ENCODE measurements at places on chromosomes 4 and X.

DNA sequence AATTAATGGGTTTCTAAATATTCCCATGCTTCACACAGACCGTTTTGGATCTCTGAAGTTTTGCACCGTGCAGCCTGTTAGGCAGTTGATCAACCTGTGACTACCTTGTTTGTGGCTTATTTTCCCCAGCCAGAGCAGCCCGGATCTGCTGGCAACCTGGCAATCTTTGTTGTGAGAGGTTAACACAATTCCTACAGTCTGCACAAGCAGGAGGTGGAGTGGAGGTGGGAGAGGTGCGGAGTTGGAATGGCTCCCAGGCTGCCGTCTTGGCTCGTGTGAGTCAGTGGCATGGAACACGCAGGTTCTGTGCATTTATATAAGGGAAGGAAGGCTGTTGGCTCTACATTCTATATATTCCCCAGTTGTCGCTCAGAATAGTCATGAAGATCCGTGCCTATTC lies 70.9 kb upstream of the STOX2 start:
- DNase-seq, result no peak

GRCh38 chr4:146550161-146550560 lies 28.4 kb upstream of the SLC10A7 start:
- no peak for DNase-seq

- no peak for DNase-seq
These were observed 317.6 kb downstream of the BCOR start for GRCh38 chrX:39779952-39780783.

DNA sequence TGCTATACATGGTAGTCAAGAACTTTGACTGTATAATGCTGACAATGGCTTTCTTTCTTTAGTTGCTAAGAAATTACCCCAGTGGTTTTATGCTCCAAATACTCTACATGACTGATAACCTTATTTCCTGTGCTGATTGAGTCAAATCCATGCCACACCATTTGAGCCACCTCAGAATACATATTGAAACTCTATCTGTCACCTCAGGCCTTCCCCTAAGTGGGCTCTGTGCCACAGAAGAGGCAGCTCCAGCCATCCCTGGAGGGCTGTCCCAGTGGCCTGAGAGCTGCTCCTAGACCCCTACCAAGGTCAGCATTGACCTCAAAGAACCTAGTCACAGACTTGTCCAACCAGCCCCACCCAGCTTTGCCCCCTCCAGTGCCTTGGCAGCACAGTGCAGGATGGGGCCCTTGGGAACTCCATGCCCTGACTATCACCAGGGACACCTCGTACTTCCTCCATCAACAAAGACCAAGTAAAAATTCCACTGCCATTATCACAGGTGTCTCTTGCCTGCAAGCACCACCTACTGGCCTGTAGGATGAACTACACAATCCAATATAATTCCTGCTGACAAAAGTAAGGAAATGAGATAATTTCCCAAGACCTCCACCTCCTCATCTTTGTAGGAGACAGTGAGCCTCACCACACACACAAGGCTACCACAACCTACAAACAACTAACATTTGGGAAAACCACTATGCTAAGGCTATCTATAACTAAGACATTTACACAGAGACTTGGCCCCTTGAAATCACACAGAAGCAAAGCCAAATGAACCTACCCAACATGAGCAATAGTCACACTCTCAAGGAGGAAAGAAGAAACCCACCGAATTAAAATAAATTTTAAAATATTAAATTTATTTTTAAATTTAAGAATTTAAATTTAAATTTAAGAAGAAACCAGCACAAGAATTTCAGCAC lies 239.9 kb downstream of the NKX6-1 start:
- DNase-seq, result no peak

DNA sequence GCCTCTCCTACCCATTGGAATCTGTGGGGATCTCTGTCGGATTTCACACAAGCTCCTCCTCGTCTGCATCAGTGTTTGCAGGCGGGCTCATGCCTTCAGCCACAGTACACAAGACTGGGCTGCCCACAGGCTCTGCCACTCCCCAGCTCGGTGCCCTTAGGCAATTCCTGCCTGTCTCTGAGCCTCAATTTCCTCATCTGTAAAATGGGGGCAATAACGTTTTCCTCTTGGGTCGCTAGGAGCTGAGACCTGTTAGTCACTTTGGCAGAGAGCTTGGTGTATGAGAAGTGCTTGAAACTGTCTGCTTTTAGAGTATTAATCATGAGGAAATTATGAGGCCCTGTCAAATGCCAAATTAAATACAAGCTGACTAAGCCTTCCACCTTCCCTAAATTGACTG lies 27.6 kb upstream of the MSX1 start:
- no peak for DNase-seq

- no peak for DNase-seq
These were observed 83.8 kb upstream of the ZIC3 start for GRCh38 chrX:137482136-137482535.

- DNase-seq, result no peak
These were observed 828.3 kb downstream of the TECRL start for GRCh38 chr4:63580796-63581475.

DNA sequence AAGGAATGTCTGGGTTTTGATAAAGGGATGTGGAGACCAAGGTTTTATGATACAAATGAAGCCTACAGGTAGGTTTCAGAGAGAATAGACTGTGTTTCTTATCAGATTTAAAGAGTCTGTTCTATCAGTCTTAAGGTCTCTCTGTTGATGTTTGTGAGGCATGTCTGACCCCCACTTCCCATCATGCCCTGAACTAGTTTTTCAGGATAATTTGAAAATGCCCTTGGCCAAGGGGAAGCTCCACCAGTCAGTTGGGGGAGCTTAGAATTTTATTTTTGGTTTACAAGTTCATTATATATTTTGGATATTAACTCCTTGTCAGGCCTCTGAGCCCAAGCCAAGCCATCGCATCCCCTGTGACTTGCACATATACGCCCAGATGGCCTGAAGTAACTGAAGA lies 18.6 kb downstream of the C4orf51 start:
- DNase-seq, result no peak

GRCh38 chrX:150834695-150835094 lies 63.8 kb downstream of the CD99L2 start:
- DNase-seq, result no peak

GRCh38 chr4:82865592-82865991 lies 25.4 kb downstream of the SEC31A start:
- no peak for DNase-seq

- no peak for DNase-seq
These were observed 101.5 kb downstream of the MGST2 start for GRCh38 chr4:139767168-139767567.

DNA sequence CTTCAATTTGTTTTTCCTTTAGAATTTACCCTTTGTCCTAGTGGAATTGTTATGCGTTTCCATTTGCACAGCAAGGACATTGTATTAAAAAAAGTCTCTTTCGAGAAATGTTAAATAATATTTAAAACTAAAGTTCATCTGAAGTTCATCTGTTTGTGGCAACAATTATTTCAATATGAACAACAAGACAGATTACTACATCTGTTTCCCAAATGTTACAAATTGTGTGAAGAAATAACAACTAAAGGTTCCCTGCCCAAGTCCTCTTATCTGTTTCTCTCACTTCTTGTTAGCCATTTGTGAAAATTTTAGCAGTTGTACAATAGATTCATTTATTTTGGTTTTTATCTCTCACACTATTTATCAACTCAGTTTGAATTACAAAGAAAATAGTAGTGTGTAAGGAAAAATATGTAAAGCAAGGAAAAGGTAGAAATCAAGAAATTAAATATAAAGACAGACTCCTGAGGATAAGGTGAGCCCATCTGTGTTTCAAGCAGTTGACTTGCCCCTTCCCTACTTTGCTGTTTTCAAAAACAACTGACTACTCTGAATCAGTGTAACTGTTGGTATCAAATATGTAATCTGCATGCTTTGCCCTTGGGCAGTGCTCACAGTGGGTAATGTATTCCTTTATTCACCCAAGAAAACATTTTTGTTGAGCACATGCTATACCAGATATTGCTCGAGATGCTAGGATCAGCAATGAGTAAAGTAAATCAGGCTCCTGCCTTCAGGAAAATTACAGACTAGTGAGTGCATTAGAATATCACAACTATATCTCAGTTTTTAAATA lies 118.9 kb upstream of the PCDH7 start:
- DNase-seq, result no peak

- no peak for DNase-seq
These were observed 9.3 kb downstream of the MSMO1 start for GRCh38 chr4:165336743-165337142.

DNA sequence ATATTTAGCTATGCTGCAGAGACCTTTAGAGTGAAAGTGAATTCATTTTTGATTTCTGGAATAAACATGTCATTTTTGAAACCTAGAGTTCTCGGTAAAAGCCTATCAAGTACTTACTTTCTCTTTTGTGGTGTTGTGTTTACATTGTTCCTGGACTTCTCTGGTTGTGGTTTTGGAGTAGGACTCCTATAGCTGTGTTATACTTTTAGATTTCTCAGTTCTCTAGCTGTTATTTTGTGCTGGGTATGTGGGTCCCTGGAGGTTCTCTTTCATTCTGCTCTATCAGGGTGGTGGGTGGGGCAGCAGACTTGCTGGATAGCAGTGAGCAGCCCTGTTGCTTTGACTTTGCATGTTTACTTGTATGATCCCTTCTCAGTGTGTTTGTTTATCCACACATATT lies 25.6 kb upstream of the MSMO1 start:
- DNase-seq, result no peak

- DNase-seq, result no peak
These were observed 30.3 kb upstream of the MAP3K15 start for GRCh38 chrX:19545651-19546050.

- DNase-seq, result no peak
These were observed 109.3 kb downstream of the FAM53A start for GRCh38 chr4:1574601-1575417.

DNA sequence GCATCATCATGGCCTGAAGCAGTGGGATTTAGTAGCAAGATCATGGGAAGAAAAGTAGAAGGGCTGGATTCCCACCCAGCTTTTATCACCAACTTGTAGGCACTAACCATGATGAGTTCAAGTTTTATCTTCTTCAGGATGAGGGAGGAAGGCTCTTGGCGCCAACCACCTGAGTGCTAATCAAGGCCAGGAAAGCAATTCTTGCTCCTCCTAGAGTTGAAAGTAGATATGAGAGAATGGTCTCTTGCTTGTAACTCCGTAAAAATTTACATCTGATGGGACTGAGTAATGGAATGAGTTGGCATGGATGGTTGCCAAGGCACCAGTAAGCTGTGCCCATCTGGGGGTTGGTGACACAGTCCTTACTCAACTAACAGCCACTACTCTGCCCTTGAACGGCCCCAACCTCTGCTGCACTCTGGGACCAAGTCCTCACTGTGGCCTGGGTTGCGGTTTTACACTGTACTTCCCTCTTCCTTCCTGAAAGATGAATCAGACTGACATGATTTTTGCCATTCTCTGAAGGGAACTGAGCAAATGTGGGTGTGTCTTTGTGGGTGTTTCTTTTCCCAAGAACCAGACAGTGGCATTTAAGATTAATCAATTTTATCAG lies 39.4 kb upstream of the NDP start:
- no peak for DNase-seq

- no peak for DNase-seq
These were observed 169.7 kb downstream of the PDHA2 start for GRCh38 chr4:96009427-96010119.

DNA sequence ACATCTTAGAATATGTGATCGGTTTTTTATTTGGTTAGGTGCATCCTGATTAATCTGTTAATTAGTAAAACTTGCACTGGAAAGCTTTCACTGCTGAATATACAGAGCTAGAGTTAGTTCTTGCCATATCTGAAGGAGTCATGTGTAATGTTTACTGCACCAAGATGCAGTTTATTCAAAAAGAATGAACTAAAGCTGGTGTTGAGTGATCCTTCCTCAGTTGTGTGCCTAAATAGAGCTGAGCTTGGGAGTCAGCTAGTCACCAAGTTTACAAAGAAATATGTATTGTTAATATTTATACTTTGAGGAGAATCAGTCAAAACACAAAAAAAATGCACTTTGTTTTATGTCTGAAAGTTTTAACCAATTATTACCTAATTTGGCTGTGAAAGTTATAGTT lies 54.1 kb upstream of the FHDC1 start:
- no peak for DNase-seq

DNA sequence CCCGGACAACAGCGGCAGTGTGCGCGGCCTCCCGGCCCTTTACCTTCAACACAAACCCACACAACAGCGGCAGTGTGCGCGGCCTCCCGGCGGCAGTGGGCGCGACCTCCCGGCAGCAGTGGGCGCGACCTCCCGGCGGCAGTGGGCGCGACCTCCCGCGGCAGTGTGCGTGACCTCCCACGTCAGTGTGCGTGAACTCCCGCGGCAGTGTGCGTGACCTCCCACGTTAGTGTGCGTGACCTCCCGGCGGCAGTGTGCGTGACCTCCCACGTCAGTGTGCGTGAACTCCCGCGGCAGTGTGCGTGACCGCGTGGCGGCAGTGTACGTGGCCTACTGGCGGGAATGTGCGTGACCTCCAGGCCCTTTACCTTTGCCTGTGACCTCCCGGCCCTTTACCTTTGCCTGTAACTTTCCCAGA lies 576.6 kb upstream of the FRG1 start:
- no peak for DNase-seq

DNA sequence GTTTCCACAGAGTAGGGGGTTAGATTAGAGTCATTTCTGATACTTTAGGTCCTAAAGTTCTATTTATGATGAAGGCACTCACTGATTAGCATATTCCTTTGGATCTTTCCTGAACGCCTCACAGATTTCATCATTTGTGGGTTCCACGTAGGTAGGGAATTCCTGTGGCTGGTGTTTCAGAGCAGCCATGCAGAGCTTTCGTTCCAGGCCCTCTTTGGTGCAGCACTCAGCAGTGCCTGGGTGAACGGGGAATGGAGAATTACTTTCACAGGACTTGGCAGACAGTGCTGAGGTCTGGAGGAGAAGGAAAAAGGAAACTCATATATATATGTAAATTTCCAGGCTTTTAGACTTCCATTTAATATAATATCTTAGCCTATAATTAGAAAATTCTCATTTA lies 18.5 kb downstream of the GC start:
- no peak for DNase-seq

DNA sequence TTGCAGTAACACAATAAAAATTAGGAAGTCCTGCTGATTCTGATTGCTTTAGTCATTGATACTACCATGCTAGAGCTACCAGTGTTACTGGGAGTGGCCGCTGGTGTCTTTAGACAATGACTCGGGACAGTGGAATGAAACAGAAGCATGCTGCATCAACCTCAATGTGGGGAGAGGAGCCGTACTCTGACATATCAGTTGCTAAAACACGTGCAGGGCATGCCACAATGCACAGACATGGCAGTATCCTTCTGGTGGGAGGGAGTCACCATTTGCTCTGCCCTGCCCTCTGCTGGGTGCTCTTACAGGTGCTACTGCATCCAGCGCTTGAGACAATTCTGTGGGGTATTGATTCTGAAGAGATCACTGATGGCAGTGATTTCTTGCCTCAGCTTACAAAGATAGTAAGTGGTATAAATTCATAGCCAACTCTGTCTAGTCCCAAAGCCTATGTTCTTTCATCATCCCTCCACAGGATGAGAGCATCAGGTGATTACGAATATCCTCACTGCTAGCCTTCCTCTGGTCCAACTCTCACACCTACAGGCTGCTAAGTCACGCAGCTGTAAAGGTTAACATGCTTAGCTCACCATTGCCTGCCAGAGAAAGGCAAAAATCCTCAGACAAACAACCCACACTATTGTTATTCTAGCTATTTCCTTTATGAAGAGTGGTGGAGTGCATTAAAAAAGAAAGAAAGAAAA lies 43.7 kb downstream of the NSG1 start:
- peak; percentile 59 for DNase-seq

GRCh38 chrX:150536455-150537116 lies 31.8 kb upstream of the MTM1 start:
- DNase-seq, result no peak
